HFF-Myc (cell line): ENCODE measurements at places on chromosomes 4 and X.
A peak's percentile ranks its signal among the peaks of the same experiment; 100 is the strongest.

- DNase-seq, result no peak
These were observed 12.8 kb upstream of the CFAP299 start for GRCh38 chr4:80322716-80323115.

DNA sequence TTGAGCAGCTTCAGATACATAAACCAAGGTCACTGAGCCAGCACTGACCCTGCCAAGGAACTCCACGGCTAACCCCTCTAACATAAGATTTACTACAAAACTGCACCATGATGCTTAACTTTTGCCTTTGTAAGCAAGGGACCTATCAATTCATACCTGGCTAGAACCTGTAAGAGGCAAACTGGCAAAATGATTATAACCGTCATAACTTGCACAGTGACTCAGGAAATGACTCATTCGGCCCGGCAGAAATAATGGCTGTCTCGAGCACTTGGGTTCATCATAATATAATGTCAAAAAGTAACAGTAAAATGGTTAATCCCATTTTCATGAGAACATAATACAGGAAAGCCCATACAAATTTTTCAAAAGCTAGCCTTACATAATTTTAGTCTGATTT is 17.2 kb downstream of the RASGEF1B start:
- no peak for DNase-seq

DNA sequence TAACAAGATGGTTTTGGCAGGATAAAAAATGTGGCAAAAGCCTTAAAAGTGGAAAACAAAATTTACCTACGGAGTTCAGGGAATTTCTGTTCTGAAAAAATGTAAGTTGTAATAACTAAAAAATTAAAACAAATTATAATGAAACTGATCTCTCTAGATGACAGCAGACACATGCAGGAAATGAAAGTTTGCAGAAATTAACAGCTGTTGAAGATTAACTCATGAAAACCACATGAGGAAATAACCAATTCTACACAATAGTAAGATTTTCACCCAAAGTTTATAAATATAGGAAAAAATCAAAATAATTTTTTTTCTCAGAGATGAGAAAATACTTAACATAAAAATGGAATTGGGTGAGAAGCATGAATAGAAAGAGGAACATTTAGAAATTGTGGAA is 47.5 kb upstream of the UGT2B15 start:
- no peak for DNase-seq

- no peak for DNase-seq
These were observed 43.1 kb upstream of the RPS6KA3 start for GRCh38 chrX:20309806-20310205.

DNA sequence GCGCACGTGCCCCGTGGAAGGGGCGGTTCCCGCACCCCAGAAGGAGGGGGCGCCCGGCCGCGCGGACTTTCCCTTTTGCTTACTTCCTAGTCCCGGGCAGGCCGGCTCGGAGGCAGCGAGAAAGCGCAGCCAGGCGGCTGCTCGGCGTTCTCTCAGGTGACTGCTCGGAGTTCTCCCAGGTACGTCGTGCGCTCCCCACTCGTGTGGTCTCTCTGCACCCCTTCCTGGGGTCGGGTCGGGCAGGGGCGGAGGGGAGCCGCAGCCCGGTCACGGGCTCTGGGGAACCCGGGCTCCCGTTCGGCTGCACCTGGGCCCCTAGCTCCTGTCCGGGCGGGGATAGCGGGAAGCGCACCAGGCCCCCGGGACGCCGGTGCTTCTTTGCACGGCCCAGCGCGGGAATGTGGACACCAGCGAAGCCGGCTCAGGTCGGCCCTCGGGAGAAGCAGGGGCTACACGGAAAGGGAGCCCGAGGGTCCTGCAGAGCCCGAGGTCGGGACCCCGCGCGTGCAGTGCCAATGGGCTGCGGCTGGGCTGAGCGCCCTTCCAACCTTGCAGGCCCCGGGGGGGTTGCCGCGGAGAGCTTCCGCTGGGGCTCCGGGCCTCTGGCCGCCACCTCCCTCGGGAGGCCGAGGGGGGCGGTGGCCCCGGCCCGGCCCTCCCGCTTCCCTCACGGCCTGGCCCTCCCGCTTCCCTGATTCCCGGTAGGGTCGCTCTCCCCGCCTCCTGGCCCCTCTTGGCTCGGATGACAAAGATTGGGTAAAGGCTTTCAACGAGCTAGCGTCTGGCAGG is at the start of gene TLR2:
Gene TLR2, plus strand, starts transcription at position 99 of the 789 bp plus-strand sequence. CDS start 18,628 bp downstream, outside the sequence.
- DNase-seq, result no peak

DNA sequence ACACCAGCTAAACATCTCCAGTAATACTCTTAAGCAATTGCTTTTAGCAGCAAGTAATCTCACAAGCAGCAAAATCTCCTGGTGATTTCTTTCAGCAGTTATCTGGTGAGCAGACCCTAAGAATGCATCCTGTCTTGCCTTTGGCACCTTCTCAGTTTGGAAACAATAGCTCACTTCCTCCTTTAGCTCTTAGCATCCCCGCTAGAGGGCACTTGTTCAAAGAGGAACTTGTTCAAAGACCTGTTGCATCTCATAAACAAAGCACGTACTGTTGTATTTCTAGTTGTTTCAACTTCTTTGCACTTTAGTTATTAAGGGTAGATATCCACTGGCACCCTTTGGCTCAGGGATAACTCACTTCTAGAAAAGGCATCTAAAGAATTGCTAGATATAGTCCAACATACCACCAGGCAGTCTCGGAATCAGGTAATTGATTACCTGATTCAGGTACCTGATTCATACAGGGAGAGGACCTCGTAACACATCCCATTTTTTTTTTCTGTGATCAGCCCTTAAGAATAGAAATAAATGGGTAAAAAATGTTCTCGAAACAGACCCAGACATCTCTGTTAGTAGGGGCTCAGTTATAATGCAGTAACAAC is 81.9 kb upstream of the QRFPR start:
- peak; percentile 50 for DNase-seq

DNA sequence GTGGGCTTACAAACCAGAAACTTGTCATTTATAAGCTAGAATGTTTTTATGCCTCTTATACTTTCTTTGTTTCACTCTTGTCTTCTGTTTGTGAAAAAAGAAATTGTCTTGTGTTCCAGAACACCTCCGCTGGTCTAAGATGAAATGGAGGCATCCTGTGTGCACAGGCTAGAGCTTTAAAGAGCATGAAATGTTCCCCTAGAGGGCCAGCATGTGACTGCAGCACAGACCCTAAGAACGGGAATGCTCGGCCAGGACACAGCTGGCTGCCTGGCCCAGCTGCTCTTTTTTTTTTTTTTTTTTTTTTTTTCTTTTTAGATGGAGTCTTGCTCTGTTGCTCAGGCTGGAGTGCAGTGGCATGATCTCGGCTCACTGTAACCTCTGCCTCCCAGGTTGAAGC is 33.6 kb downstream of the SETD7 start:
- DNase-seq, result no peak

DNA sequence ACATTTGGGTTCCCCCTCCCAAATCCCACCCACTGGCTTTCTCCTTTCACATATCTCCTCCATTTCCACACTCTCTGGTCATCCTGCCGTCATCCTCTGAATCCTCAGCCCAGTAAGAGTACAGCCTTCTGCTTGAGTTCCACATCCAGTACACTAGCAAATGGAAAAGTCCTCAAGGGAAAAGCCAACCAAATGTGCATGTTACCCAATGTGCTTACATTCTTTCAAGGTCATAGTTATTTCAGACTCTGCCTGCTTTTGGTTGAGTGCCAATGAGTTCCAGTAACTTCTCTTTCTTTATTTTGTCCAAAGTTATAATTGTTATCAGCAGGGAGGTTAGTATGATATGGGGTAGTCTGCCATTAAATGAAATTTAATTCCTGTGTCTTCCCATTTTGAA is 78.1 kb downstream of the SRPX start:
- no peak for DNase-seq

DNA sequence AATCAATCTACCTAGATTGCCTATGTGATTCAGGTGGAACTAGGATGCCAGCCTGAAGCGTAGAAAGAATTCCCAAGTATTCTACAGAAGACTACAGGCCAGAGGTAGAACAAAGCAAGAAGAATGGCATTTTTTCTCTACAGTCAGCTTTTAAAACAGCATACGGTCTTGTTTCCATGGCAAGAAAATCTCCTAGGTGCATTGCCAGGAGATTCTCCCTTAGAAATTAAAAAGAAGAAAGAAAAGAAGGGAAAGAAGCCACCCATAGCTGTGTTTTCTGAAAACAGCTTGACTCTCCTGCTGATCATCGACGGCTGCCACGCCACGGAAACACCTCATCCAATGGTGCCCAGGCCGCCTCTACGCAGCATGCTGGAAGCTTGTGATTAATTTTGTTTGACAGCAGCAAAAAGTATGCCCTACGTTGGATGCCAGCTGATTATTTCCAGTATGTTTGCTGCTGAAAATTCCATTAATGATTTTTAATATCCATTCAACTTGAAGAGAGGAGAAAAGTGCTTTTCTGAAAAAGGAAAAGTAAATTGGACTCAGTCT is 24.1 kb downstream of the ANK2 start:
- DNase-seq, result no peak

GRCh38 chrX:22134681-22135080 is 102.6 kb downstream of the PHEX start:
- DNase-seq, result no peak
